EL (cell line): ENCODE measurements at places on chromosomes 7 and 10.

- no peak for DNase-seq
Observed at GRCh38 chr7:8228766-8229674, 32.9 kb downstream of the ICA1 start.

GRCh38 chr7:70036695-70037094, 438.4 kb downstream of the AUTS2 start:
- DNase-seq: no peak

DNA sequence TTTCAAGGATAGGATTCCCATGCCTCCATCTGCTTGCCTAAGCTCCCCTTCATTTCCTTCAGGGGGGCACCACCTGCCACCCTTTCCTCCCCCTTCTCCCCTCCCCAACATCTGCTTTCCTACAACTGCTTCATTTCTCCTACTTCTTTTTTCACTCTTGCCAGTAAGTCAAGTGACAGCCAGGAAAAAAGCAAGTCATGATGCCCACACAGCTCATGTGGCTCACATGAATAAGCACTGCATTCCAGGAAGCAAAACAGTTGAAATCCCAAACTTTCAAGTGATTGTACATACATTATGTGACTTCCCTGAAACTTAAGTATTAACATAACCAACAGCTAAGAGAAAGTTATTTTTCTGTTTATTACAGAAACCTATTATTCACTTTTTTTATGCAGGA, 78.6 kb downstream of the TNS3 start:
- peak; percentile 28 for DNase-seq

GRCh38 chr7:38909870-38910269, 879 bp upstream of the VPS41 start:
- DNase-seq: no peak

DNA sequence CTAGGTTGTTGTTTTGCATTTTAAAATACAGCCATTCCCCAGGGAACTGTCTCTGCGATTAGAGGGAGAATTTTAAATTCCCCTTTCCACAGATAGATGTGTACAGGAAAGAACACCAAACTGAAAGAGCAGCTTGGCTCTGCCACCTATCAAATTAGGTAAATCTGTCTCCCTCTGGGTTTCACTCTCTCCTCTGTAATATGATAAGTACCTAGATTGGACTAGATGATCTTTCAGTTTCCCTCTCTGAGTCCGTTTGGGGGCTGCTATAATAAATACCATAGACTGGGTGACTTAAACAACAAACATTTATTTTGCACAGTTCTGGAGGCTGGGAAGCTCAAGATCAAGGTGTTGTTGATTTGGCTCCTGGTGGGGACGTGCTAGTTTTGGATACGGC, 186.0 kb downstream of the KIF20B start:
- no peak for DNase-seq

GRCh38 chr7:151251689-151252560, 3.4 kb upstream of the SMARCD3 start:
- DNase-seq: peak; percentile 59

- DNase-seq: no peak
Observed at GRCh38 chr7:97022491-97023306, 1.9 kb downstream of the DLX5 start.

- DNase-seq: peak; percentile 25
Observed at GRCh38 chr10:124560377-124561105, 98.9 kb downstream of the LHPP start.

DNA sequence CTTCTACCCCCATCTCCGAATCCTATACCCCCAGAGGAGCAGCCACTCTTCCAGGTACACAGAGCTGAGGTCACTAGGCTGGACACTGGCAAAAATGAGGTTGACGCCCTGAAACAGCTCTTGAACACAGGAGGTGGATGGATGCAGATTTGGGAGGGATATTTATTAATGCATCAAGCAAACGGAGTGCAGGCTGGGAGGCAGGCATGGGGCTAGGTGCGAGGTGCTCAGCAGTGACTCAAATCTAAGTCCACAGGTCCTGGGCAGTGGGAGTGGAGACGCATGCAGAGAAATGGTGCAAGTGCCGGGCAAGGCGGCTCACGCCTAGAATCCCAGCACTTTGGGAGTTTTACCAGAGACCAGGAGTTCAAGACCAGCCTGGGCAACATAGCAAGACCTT, 11.0 kb downstream of the GUSB start:
- no peak for DNase-seq

GRCh38 chr10:113859261-113859660, 4.8 kb downstream of the NHLRC2 start:
- DNase-seq: no peak

DNA sequence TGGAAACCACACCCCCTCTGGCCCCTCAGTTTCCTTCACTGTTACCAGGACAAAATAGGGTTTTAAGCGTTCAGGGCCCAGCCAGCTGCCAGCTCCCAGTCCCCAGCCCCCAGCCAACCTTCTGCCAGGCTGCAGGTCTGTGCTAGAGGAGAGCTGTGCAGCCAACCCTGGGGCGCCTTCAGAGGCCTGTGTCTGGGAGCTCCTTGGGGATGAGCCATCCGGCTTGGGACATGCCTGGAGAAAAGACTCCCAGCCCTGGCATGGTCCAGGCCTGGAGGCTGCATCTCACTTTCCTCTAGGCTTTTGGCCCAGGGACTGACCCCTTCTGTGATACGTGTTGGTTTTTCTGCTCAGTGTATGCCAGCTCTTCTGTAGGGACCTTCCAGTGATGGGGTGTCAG, 487.6 kb upstream of the MGMT start:
- DNase-seq: no peak

DNA sequence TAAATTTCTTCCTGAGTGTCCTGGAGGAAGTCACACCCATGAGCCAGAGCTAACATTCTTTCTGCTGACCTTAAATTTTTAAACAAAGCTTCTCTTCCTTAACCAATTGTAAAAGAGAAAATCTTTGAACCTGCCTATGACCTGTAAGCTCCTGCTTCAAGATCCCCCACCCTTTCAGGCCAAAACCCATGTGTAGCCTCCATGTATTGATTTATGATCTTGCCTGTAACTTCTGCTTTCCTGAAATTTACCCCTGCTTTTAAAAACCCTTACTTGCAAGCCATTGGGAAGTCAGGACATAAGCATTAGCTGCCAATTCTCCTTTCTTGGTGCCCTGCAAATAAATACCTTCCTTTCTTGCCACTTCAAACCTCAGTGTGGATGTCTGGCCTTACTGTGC, 68.5 kb upstream of the HECTD2 start:
- DNase-seq: no peak

DNA sequence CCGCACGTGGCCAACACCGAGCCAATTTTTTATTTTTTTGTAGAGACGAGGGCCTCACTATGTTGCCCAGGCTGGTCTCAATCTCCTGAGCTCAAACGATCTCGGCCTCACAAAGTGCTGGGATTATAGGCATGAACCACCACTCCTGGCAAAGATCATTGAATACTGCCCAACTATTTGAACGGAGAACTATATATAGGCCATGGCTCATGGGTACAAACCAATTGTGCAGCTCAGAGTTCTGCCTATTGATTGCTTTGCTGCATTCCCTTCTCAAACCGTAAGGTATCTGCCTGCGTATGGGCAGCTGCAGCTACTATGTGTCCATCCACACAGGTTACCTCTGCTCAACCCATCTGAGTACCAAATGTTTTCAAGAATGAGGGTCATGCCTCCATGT, 9.7 kb upstream of the SLC25A16 start:
- DNase-seq: no peak

- DNase-seq: no peak
Observed at GRCh38 chr10:14556285-14556956, 218.3 kb downstream of the FAM107B start.

DNA sequence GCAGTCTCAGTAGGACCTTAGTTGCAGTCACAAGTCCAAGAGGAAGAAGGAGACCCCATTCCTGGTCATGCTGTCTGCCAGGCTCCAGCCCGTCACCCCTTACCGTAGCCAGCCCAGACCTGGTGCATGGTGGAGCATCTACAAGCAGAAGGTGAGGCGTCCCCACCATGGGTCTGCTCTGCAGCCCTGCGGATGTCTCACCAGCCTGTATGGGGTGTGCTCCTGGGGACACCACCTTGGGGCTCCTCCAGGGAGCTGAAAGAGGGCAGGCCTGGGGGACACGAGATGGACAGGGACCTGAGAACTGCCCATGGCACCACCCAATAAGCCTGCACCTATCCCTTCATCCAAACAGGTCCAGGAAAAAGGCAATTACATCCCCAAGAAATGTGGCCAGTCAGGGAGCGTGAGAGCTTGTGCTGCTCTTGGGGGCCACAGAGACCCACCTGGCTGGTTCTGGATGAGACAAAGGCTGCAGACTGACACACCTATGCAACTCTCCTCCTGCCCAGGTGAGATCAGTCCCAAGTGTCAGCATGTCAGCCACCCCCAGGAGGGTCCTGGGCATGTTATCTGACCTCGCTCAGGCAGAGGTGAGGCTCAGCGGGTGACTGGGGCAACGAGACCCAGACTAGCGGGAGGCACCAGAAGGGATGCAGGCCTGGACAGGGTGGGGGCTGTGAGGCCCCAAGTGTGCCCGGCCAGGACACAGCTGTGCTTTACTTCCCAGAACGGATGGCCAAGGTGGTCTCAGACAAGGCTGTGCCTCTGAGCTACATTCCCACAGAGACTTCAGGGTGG, 84.5 kb upstream of the RET start:
- DNase-seq: no peak

DNA sequence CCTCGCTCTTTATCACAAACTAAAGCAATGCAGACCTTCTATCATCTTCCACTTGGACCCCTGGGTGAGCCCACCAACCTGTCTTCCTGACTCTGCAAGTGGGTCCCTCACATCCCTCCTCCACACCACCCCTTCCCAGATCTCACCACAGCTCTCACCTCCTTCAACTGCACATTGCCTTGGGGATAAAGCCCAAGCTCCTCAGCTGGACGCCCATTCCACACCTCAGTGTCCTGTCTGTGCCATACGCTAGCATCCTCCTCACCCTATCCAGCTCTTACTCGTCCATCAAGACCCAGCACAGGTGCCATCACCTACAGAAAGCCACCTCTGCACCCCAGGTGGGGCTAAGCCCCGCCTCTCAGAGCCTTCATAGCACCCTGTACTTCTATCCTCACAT, 141.0 kb upstream of the LANCL2 start:
- DNase-seq: no peak

DNA sequence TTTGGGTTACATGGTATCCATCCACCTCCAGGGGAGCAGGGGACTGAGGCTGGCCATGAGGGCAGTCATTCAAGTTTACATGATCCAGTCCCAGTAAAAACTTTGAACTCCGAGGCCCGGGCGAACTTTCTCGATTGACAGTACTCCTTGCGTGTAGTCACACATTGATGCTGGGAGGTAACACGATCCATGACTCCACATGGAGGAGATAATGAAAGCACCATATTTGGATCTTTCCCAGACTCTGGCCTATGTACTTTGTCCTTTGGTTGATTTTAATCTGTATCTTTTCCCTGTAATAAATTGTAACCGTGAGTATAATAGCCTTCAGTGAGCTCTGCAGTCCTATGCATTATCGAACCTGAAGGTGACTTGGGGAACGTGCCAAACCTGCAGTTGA, 401.6 kb downstream of the KCNMA1 start:
- DNase-seq: no peak

DNA sequence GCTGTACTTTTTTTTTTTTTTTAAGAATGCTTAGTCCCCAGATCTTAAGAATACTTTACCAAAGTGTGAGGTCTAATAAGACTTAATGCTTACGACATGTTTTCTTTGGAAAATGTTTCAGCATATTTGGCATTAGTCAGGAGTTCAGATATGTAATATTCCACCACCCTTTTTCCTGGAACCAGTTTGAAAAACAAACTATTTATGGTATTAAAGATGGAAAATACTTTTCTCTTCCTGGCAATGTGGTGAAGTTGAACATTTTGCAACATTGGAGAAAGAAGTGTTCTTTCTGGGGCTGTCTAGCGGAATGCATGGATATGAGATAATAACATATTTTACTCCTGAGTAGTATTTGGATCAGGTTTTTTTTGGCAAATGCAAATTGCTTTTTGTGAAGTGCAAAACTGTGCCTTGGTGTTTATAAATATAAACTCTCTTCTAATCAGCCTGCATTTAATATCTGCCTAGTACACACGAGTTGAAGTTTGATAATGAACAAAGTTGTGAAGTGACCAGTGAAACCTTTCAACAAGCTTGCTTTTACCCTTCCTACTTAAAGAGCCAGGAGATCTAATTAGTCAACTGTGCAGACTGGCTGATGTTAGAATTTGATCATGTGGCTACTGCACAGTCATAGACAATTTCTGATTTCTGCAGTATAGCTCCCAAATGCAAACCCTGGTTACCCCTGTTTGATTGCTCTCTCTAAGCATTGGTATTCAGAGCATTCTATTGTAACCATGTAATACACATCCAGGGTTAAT, 20.9 kb downstream of the MAP3K8 start:
- peak; percentile 85 for DNase-seq

- peak; percentile 12 for DNase-seq
Observed at GRCh38 chr7:131652934-131653333, 96.5 kb upstream of the PODXL start.

DNA sequence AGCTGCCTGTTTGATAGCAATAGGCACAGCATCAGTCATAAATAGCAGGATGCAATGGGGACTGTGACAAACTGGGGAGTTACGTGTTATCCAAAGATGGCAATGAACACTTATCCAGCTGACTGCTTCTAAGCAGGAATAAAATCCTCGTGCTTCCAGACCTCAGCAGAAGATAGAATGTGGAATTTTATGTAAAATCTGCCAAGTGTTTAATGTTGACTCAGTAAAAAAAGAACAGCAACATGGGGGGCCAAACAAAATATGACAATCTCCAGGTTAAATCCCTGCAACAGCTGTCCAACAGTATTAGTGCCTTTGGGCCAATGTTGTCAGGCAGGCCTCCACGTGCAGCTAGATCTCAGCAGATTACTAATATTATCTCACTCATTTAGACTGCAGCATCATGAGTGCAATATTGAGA, 127.3 kb downstream of the SEMA3C start:
- DNase-seq: no peak

DNA sequence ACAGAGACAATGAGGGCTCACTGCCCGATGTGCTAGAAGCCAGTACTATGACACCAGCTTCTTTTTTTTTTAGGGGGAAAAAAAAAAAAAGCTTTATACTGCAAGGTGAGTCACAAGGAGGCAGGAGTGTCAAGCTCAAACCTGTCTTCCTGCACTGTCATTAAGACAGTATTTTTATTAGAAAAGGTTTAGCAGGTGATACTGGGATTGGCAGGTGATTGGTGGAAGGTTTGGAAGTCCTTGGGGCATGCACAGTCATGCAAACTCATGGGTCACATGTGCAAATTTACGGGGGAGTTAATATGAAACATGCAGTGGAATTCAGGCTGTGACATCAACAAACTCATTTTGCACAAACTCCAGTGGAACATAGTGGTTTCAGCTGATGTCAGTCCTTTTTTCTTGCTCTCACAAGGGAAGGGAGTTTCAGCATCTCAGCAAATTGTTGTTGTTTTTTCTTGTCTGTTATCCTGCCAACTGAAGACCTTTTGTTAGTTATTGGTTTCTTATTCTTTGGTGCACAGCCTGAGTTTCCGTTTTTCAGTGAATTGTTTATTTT, 530.6 kb downstream of the ANKRD7 start:
- DNase-seq: no peak

DNA sequence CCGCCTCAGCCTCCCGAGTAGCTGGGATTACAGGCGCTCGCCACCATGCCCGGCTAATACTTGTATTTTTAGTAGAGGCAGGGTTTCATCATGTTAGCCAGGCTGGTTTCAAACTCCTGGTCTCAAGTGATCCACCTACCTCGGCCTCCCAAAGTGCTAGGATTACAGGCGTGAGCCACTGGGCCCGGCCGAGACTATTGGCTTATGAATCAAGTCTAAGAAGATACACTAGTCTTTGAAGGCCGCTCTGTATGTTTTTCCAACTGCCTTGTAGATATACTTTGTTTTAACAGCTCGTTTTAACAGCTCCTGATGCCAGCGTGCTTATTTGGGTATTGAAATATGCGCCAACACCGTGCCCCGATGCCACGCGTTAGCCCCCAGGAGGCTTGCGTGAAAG, 136.4 kb upstream of the SH2B2 start:
- no peak for DNase-seq
